ENCODE measurements at places on chromosomes 3 and 15.

DNA sequence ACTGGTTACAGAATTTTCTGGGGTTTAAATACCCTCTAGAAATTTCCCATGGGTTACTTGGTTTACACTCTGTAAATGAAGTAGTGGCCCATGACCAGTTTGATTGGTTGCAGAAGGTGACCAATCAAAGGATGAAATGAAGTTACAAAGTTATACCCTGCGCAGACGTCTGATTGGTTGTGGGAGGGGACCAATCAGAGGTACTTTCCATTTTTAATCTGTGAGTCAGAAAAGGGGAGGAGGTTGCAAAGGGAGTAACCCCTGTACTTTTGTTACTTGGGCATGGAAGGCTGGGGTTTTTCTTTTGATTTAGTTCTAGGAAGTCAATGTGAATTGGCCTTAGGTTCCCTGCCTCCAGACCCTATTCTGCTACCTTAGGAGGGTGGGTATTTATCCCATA, 18.7 kb upstream of the APH1B start:
- no peak for DNase-seq

- no peak for DNase-seq
Measured at GRCh38 chr15:64009798-64010261, 36.5 kb downstream of the DAPK2 start.

GRCh38 chr3:99565331-99565730, 73.1 kb upstream of the COL8A1 start:
- no peak for DNase-seq

GRCh38 chr15:28933710-28934445, 48.1 kb downstream of the APBA2 start:
- DNase-seq: peak; percentile 7

GRCh38 chr15:37135225-37135624, 34.9 kb upstream of the MEIS2 start:
- peak; percentile 59 for DNase-seq

GRCh38 chr3:101814835-101815234, 34.5 kb upstream of the NFKBIZ start:
- no peak for DNase-seq

DNA sequence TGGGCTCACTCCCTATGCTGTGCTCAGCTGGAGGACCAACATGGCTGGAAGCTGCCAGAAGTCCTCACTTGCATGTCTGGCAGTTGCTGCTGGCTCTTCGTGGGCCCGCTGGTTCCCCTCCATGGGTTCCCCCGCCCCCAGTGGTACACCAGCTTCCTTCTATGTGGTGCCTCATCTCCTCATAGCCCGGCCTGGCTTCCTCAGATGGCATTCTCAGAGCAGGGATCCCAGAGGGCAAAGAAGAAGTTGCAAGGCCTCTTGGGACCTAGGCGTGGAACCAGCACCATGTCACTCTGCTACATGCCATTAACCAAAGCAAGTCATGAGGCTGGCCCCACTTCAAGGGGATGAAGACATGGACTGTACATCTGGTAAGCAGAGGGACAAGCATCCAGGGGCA, 2.9 kb upstream of the CFAP92 start:
- no peak for DNase-seq

DNA sequence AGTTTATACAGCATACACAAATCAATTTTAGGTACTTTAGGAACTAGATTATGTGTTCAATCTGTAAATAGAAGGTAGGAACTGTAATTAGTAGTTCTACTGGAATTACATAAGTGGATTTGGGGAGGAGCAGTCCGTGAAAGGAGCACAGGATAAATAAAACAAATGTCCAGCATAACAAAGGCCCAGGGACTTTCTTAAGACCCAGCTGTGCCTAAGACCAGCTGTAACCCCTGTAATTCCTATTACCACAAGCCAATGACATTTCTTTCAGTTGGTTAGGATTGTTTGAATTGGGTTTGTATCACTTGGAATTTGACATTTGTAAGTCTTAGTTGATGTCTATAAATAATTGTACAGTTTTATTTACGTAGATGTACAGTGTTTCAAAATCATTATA, 4.8 kb upstream of the ZBTB20 start:
- DNase-seq: no peak

- no peak for DNase-seq
Measured at GRCh38 chr15:64528871-64529270, 68.5 kb downstream of the ZNF609 start.

GRCh38 chr15:100093211-100094126, 248.3 kb downstream of the ADAMTS17 start:
- peak; percentile 57 for DNase-seq

- DNase-seq: no peak
Measured at GRCh38 chr15:101192081-101192480, 59.8 kb downstream of the CHSY1 start.

DNA sequence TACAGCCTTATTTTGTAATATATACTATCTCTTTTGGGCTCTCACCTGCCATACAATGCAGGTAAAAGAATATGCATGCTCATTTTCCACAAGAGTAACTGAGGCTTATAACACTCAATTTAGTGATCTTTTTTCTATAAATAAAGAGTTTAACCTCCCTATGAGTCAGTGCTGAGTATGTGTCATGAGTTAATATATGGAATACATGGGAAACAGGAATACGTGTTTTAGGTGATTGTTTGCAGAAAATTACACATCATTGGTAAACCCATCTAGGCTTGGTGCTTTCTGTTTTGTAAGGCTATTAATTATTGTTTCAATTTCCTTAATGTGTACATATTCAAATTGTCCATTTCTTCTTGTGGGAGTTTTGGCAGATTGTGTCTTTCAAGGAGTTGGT, 411.3 kb downstream of the GRM7 start:
- DNase-seq: no peak

GRCh38 chr15:57375827-57376695, at the start of gene CGNL1:
TSS of gene CGNL1 (plus strand) at chr15:57376505. CDS start at chr15:57438000, 61,495 bp downstream.
- peak; percentile 67 for DNase-seq

DNA sequence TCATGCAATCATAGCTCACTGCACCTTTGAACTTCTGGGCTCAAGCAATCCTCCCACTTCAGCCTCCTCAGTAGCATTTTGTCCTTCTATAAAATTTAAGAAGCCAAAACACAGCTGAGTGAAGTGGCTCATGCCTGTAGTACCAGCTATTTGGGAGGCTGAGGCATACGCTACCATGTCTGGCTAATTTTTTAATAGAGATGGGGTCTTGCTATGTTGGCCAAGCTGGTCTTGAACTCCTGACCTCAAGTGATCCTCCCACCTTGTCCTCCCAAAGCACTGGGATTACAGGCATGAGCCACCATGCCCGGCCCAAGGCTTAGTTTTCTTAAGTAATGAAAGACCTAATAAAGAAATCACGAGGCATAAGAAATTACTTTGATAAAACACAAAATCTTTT, 14.7 kb upstream of the FNDC3B start:
- DNase-seq: no peak

DNA sequence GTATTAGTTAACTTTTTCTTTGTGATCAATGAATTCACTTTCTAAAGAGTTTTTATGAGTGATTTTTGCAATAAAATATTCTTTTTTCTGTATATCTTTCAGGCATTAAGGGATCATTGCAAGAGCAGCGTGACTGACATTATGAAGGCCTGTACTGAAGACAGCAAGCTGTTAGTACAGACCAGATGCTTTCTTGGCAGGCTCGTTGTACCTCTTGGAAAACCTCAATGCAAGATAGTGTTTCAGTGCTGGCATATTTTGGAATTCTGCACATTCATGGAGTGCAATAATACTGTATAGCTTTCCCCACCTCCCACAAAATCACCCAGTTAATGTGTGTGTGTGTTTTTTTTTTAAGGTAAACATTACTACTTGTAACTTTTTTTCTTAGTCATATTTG, 24.4 kb downstream of the SELENOT start:
- DNase-seq: no peak

- no peak for DNase-seq
Measured at GRCh38 chr15:30030345-30030744, 52.4 kb upstream of the GOLGA8J start.

DNA sequence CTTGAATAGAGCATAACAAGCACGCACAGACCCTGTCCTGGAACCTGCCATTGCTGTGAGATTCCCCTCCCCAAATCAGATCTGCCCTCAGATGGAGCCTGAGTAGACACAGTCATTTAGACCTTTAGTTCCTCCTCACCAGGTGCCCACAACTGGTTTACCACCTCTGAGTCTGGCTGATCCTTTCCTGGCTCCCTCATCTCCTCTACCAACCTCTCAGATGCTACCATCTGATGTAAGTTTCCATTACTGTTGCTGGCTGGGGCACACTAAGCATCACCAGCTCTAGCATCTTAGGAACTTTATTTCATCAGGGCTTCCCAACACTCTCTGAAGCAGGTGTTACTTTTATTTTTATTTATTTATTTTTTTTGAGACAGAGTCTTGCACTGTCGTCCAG, 288.3 kb downstream of the TLE3 start:
- DNase-seq: no peak

- no peak for DNase-seq
Measured at GRCh38 chr3:72412340-72412956, 435.8 kb downstream of the SHQ1 start.

DNA sequence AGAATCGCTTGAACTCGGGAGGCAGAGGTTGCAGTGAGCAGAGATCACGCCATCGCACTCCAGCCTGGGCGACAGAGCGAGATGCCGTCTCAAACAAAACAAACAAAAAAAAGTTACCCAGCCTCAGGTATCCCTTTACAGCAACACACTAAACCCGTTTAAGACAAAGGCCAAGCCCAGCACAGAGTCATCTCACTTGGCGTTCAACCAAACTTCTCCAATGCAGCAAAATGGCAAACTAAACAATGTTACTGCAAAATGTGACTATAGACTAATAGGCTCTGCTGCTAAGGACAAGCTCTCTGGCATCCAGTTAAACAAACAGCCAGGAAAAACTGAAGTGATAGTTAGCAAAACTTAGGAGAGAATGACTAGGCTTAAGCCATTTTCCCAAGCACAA, 6.4 kb upstream of the FAM219B start:
- no peak for DNase-seq

GRCh38 chr15:56244038-56244810, 545 bp upstream of the RFX7 start:
- peak; percentile 96 for DNase-seq

DNA sequence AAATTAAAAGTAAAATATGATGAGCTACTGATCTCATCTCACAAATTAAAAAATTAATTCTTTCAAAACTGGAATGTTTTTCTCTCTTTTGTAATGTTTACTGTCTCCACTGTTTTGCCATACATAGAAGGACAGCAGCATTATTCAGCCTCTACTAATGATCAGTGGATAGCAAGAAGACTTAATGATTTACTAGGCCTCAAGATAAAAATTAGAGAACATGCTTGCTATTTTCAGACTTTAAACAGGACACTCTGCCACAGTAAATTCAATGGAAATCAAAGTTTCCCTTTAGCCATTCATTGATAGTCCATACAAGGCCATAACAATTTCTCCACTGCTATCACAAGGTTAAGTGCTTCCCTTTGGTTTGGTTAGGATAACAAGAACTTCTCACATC, 129.4 kb downstream of the TMCC1 start:
- no peak for DNase-seq

GRCh38 chr3:33447958-33448357, 7.8 kb upstream of the UBP1 start:
- no peak for DNase-seq

DNA sequence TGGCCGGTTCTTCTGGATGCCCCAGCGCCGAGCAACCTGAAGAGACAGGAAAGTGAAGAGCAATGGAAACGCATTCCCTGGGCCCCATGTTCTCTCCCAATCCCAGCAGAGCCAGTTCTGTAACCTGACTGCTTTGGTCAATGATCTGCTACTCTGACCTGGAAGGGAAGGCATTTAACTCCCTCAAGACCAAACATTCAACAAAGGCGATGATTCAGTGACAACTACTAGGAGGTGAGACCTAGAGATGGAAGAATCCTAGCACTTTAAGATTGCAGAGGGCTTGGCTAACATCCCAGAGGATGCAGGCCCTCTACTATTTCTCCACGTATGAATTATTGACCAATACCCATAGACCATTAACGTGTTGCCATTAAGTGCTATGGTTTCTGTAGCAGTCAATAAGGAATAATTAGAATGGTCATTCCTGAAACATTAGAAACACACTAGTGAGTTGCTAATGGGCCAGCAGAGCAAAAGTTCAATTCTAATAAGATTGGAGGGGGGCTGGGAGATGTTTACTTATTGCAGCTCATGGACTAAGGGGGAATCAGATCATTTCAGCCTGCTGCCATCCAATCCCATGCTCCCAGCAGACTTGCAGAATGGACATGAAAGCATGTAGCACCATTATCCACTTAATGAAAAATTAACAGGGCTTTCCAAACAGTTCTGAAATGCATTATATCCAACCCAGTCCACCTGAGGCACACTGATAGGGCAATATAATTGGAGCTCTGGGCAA, 56.6 kb downstream of the ETV5 start:
- no peak for DNase-seq

- peak; percentile 81 for DNase-seq
Measured at GRCh38 chr3:171347301-171348039, 112.7 kb downstream of the TNIK start.

GRCh38 chr3:32137870-32138269, 31.4 kb downstream of the GPD1L start:
- peak; percentile 59 for DNase-seq

GRCh38 chr3:1235526-1236120, 142.8 kb downstream of the CNTN6 start:
- DNase-seq: peak; percentile 74

DNA sequence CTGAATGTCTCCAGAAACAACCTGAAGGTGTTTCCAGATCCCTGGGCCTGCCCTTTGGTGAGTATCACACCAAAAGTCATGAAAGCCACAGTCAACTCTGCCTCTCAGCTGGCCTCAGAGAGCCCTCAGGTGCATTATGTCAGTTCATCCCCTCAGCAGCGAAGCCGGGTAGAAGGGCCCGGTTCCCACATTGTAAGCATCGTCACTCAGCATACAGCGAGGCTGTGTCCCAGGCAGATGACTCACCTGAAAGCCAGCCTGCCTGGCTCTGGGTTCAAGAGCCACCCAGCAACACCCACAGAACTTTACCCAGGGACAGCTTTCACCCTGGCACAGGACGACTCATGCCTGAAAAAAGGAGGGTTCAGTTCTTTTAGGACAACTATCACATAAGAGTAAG, 91.6 kb downstream of the LRRK1 start:
- no peak for DNase-seq

DNA sequence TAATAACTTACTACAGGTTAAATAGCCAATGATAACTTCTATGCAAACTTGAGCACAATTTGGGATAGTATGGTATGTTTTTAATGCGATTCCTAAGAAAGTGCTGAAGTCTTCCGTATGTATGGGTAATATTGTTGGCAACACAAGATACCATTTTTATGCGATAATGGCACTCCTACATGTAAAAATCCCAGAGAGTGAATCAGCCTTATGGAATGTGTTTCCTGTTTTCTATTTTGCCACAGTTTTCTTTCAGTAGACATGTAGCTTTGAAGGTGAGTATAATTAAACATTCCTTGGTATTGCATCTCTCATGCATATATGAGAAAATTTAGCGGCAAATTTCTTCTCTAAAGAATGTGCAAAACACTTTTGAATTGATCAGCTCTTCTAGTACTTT, 396.8 kb upstream of the AZI2 start:
- no peak for DNase-seq

GRCh38 chr15:42273900-42274701, 868 bp upstream of the TMEM87A start:
- no peak for DNase-seq
